ENCODE measurements at places on chromosomes 12 and 14. TPM values are rescaled to one million over a fixed set of nuclear protein-coding genes. Genes with fewer than 3 reads are reported as not detected.

GRCh38 chr14:22597265-22597664 lies 835 bp upstream of the ABHD4 start:
- DNase-seq: no peak

The PSEN1 gene
- 221 TPM for total RNA-seq

The POTEM gene
- total RNA-seq: not detected

- no peak for DNase-seq
Observed at GRCh38 chr14:99239661-99240092, 32.3 kb downstream of the BCL11B start.

The PIGH gene
- total RNA-seq: 18.9 TPM

The MYH6 gene
- not detected for total RNA-seq

- no peak for DNase-seq
Observed at GRCh38 chr12:93608313-93608712, 35.8 kb downstream of the SOCS2 start.

DNA sequence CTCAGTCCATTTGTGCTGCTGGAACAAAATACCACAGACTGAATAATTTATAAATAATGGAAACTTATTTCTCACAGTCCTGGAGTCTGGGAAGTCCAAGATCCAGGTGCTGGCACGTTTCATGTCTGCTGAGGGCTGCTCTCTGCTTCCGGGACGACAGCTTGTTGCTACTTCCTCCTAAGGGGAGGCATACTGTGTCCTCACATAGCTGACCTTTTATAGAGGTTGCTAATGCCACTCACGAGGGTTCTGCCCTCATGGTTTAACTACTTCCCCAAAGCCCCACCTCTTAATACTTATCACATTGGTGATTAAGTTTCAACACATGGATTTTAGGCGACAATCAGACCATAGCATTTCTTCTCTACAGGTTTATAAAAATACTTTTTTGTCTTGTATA lies 411.1 kb downstream of the NRXN3 start:
- DNase-seq: no peak

- DNase-seq: no peak
Observed at GRCh38 chr12:14113031-14113430, 131.6 kb upstream of the GRIN2B start.

The TAS2R8 gene
- not detected for total RNA-seq

DNA sequence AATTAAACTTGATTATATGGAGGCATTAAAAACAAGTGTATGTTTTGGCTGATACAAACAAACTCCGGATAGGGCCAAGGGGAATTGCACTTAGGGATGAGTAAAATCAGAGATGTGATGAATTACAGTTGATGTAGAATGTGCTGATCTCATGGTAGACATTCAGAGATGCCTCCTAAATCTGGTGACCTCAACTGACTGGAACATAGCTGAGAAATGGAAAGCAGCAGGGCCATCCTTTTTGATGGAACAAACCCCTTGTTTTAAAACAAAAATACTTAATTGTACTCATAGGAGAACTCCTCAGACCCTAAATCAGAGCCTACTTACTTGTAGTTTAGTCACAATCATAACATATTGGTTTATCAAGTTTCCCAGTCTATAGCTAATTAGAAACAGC lies 122.8 kb downstream of the C12orf75 start:
- DNase-seq: no peak

The KRT72 gene
- total RNA-seq: not detected

GRCh38 chr12:112848338-112848715 lies 56.8 kb downstream of the RPH3A start:
- no peak for DNase-seq

The CAPRIN2 gene
- 56.5 TPM for total RNA-seq

The LTA4H gene
- total RNA-seq: 91.9 TPM

DNA sequence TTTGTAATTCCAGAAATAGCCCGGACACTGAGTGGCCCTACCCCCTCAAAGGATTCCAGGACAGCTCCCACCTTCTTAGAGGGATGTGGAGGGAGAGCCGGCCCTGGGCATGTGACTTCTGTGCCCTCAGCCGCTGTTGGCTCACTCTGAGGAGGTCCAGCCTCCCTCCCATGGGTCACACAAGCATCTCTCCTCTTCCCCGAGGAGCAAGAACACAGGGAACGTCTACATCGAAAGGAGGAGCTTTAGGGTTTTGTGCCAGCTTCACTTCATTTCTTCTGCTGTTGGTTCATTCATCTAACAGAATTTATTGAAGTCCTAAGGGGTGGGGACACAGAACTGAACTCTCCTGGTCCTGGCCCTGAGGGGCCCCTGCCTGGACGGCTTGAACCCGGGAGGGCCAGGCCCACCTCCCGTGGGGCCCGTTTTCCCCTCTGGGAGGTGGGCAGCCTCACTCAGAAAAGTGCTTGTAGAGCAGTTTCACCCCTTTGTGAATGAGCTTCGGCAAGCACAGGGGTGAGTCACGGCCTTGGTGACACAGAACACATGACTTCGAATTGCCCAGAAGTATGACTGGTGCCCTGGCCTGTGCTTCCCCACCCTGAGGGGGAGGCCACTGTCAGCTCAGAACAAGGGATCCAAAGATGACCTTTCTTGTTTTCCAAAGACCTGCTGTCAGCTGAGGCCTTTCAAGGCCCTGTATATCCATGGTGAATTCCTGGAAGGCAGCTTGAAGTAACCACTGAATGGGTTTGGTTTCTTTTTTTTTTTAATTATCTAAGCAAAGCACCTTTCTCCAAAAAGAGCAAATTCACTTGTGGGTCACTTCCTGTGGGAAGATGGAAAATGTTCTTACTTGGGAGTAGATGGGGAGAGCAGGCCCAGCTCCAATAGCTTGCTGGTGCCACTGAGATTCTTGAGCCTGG lies 39.2 kb downstream of the NFKBIA start:
- DNase-seq: peak; percentile 68

- DNase-seq: no peak
Observed at GRCh38 chr14:32013083-32013482, 64.0 kb upstream of the ARHGAP5 start.

The IFT43 gene
- total RNA-seq: 24.5 TPM

The CPNE6 gene
- not detected for total RNA-seq

GRCh38 chr12:130916241-130916911 lies 37.3 kb upstream of the ADGRD1 start:
- DNase-seq: peak; percentile 30

- DNase-seq: peak; percentile 49
Observed at GRCh38 chr14:76767681-76768656, 6.7 kb downstream of the VASH1 start.

The PRIMA1 gene
- 3.0 TPM for total RNA-seq

The OR4E2 gene
- total RNA-seq: not detected

DNA sequence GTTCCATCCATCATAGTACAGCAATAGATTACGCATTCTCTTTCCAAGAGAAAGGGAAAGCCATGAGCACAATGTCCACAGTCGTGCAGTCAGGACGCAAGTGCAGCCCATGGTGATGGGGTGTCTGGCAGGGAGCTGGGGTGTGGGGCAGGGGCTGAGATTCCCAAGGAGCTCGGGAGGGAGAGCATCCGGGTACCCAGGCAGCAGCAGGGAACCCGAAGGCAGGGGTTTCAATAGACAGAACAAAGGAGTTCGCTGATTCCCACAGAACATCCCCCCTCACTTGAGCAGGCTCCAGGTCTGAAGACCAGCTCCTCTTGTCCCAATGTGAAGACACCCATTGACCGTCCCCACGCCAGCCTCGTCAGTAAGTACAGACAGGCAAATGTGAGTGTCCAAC lies 13.5 kb downstream of the ANHX start:
- no peak for DNase-seq

The WIF1 gene
- not detected for total RNA-seq

DNA sequence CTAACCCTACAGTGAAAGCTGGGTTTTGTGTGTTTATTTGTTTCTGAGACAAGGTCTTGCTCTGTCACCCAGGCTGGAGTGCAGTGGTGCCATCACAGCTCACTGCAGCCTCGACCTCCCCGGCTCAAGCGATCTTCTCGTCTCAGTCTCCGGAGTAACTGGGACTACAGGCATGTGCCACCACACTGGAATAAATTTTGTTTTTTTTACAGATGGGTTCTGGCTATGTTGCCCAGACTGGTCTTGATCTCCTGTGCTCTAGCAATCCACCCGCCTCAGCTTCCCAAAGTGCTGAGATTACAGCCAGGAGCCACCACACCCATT lies 26.4 kb downstream of the TBX3 start:
- DNase-seq: no peak

The PABPN1 gene
- 67.0 TPM for total RNA-seq

- DNase-seq: peak; percentile 64
Observed at GRCh38 chr12:6182279-6182898, 17.8 kb upstream of the CD9 start.

GRCh38 chr12:91538418-91538817 lies 355.8 kb upstream of the DCN start:
- DNase-seq: no peak

The ASPG gene
- 11.3 TPM for total RNA-seq
